ENCODE measurements at places on chromosomes 5 and 9.

DNA sequence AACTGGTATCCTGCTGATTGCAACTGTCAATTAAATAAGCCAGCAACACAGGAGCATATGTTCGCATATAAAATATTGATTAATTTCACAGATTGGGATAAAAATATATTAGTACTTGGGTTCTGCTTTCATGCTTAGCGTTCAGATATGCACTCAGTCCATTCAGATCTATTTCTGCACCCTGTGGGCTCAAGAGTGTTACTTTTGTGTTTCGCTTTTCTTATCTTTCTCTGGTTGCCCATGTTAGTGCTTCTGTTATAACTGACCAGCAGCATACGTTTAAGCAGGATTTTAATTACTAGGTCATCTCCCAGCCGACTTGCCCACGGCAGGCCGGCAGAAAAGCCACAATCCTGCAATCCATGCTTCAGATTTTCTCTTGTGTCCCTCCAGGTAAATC is 289.1 kb downstream of the EBF1 start:
- DNase-seq = no peak

- DNase-seq = peak; percentile 56
These were observed 9.9 kb upstream of the PCDHB2 start for GRCh38 chr5:141084487-141084989.

DNA sequence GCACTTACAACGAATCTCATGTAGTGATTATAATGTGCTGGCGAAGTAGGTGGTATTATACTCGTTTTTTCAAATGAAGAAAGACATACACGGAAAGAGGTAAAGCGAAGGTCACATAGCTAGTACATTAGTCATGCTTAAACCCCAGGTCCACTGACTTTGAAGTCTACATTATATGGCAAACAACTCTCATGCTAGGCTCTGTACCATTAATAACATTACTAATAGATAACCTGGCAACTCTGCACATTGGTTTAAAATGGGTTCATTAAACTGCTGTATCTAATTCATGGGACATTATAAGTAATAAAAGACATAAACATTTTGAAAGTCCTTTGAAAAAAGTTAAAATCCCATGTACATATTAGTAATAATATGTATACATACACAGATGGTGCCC is 21.2 kb downstream of the FYB1 start:
- DNase-seq = no peak

DNA sequence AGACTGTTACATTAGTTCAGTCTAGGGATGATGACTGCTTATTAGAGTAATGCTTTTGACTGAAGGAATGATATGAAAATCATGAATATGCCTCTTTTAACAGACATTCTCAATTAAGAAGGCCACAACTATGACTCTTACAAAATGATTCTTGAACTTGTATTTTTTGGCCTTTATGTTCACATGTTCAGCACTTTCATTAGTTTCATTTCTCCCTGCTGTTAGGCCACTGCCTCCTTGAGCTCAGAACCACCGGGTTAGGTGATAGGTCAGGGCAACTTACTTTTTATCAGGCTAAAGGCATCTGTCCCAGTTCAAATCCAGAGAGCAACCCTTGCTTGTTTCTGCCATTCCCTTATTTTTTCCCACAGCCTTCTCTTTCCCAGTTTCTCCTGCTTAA is 235.2 kb upstream of the ELL2 start:
- no peak for DNase-seq

GRCh38 chr9:2384741-2385140 is 236.8 kb upstream of the VLDLR start:
- no peak for DNase-seq

DNA sequence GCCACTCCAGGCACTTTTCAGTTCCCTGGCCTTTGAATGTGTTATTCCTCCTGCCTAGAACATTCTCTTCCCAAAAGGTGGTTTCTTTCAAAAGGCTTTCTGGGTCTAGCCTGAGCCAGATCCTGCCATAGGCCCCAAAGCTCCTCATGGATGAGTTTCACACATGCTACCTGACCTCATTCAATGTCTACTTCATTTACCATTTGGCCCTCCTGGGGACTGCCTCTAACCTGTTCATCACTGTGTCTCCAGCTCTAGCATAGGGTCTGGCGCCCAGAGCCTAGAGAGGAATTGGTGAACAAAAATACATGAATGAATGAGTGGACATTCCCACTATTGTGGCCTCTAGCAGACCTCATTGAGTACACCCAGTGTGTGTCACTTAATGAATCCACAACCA is 5.4 kb upstream of the P4HA2 start:
- DNase-seq = peak; percentile 1

- no peak for DNase-seq
These were observed 75.2 kb downstream of the F2RL2 start for GRCh38 chr5:76547891-76548524.

- DNase-seq = no peak
These were observed 35.9 kb upstream of the RANBP3L start for GRCh38 chr5:36337597-36337996.

DNA sequence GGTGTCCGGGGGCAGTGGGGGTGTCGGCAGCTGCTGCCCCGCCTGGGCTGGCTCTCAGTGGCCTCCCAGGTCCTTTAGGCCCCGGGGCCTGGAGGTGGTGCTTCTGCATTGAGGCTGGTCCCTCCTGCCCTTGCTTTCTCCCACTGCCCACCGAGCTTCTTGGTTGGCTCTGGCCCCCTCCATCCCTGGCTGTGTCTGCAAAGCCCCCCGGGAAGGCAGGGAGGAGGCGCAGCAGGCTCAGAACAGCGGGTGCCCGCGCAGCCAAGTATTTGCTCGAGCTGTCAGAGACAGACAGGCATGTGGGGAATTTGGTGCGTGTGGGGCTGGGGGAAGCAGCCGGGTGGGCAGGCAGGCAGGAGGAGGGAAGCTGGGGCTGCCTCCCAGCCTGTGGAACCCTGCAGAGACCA is 11.5 kb downstream of the CXXC5 start:
- no peak for DNase-seq

DNA sequence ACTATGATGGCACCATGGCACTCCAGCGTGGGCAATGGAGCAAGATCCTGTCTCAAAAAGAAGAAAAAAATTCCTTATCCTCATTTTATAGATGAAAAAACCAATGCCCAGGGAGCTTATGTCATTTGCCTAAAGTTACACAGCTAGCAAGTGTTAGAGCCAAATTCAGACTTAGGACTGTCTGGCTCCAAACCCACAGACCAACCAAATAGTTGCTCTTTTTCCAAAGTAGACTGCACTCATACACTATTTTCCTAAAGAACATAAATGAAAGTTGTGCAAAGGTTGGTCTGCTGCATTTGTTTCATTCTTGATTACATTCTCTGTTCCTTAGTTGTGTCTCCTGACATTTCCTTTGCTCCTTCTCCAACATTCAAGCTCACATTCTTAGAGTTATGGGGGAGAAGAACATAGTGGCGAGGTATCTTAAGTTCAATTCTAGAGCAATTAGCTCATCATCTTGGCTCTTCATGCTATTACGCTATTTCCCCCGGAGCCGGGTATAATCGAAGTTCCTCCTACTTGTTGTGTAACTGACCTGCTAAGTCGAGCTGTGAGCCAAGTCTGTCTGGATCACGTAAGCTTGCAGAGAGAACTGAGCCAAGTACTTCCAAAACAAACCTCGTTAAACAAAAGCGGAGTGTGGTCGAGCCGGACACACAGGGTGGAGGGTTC is 138.3 kb downstream of the RFK start:
- DNase-seq = peak; percentile 82

DNA sequence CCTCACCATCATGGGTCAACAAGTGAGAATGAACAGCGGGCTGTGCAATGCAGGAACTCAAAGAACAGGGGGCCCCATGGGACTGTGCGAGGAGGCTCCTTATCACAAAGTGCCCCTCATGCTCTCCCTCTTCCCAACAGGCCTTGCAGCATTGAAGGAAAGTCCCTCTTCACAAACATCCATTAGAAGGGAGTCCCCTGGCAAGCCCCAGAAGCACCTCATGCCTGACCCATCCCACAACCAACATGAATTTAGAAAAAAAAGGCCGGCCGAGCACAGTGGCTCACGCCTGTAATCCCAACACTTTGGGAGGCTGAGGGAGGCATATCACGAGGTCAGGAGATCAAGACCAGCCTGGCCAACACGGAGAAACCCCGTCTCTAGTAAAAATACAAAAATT is 122.6 kb upstream of the FSTL4 start:
- no peak for DNase-seq

DNA sequence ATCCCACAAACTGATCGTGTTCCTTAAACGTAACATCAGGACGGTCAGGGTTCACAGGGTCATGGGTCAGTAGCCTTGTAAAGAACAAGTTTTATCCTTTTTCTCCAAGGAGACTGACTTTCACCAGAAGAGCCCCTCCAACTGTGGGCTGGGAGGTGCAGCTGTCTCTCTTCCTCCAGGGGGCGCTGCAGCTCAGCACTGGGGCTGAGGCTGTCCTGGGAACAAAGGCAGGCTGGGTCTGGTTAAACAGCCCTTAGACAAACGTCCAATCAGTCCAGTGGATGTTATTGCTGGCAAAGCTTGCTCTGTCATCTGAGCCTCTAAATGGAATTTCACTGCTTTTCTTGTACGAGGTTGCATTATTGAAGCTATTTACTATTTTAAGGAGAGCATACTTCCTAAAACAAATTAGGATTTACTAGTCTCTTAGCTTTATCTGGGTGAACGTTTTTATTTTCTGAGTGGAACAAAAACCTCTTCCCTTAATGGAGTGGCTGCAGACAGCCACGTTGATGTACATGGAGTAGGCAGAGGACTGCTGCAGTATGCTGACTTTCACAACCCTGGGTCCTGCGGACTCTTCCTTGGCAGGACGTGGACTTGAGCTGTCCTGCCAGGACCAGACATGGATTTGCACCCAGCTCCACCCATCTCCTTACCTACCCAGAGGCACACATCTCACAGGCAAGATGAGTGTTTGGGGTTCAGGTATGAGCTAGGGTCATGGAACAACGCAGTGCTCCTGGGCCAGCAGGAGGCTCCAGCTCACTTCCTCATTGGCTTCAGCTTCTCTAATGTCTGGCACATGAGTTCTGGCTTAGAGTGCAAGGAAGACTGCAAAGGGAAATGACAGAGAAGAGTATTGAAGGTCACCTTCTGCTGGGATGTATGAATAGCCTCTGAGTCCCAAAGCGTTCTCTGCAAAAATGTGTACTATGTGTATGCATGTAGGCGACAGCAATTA is 7.8 kb downstream of the EXOSC2 start:
- peak; percentile 60 for DNase-seq

DNA sequence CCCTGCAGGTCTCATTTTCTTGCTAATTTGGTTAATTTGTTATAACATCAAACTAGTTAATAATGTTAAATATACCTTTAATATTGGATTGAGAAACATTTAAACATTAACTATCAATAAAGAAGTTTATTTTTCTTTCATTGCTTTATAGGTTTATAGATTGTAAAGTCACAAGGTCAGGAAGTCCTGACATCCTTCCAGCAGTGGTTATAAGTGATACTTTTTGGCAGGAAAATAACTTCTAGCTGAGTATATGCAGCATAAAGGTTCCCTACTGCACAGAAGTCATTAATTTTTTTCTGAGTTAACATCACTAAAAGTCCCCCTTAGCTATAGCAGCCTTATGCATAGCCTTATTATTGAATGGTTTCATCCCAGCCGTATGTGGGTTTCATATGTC is 85.5 kb downstream of the LNPEP start:
- DNase-seq = no peak

GRCh38 chr9:78292716-78293497 is 4.0 kb upstream of the PSAT1 start:
- no peak for DNase-seq

DNA sequence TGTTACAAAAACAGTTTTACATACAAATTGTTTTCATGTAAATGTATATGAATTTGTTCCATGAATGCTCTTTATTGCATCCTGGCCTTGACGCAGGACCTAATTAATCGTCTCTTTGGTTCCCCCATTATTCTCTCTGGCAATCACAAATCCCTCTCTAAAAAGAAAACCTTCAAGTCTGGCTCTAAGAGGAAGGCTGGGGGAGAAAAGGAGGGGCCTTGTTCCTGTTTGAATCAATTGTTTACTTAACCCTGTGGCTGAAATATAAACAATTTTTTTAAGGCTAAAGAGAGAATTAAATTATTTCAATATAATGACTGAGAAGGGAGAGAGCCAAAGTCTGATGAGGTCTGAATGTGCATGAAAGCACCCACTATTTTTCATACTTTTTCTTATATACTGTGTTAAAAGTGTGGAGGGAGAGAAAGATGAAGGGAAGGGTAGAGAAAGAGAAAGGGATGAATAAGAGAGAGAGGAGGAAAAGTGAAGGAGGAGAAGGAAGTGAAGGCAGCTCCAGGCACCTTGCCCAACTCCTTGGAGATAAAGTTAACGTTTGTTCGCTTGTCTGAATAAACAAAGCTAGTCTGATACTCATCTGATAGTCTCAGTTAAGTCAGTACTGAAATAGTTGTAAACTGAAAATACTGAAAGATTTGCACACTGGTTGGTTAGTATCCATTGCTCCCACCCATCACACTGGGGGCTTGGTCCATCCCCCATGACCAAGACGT is 116.4 kb upstream of the SPDL1 start:
- no peak for DNase-seq

GRCh38 chr5:85462957-85463356 is 1078.3 kb upstream of the EDIL3 start:
- no peak for DNase-seq

DNA sequence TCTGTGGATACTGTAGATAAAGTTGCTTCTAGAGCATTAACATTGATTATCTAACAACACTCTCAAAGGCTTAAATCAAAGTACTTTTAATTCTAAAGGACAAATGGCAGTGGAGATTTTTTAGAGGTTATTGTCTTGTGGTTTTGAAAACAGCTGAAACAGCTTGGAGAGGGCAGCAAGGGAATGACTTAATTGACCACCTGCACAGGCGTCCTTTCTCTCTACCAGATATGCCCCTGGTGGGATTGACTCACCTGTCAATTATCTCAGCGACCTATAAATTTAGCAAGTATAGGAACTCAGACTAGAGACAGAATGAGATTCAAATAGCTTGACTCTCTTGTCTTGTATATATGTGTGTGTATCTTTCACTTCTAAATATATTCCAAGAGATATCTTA is 13.5 kb downstream of the ARL14EPL start:
- no peak for DNase-seq

DNA sequence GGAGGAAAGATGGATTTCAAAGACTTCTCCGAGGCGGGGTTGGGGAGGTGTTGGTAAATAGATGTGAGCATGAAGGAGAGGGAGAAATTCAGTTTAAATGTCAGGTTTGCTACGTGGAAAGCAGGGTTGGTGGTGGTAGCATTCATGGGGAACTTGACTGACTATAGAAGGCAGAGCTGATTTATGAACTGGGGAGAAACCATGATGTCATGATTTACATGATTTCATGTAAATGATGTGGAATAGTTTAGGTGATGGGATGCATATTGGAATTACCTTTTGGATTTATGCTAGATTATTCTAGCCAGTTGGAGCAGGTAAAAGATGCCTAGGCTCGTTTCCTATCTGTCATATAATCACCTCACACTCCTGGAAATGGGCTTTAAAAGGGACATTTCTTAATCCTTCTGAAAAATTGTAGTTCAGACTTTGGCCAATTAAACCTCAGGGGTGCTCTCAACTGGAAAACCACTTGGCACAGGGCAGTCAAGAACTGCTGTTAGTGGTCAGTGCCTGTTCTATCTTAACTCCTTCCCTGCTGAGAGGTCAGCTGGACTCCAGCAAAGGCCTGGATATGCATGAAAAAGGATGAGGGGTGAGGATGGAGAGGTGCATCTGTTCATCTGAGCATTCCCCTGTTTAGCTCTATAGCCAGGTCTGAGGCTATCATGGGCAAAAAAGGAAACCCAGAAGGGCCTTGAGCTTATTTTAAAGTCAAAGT is 50.1 kb upstream of the BASP1 start:
- DNase-seq = no peak

GRCh38 chr5:93438124-93438523 is 142.9 kb downstream of the NR2F1-AS1 start:
- no peak for DNase-seq

All from uterus (tissue), 4 donors.